Breast epithelium (tissue), 4 donors: ENCODE measurements at places on chromosomes 5 and 9. TPM values are rescaled to one million over a fixed set of nuclear protein-coding genes. Genes with fewer than 3 reads are reported as not detected.

- no peak for DNase-seq
Measured at GRCh38 chr5:5721881-5722280, 299.4 kb downstream of the ICE1 start.

DNA sequence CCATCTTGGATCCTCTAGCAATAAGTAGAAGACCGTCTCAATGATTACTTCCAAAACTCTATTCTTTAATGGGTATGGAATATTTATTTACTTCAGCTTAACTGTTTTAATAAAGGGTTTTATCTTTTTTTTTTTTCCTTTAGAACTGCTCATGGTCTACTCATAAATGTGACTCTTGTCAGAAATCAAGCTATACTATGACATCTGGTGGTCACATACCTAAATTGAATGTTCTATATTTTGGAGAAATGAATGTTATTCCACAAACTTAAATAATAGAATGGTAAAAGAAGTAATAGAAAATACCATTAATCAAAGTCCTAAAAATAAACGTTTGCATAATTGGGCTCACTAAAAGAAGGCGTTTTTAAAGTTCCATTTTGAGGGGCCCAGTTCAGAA is 131.2 kb upstream of the PLCXD3 start:
- no peak for DNase-seq

DNA sequence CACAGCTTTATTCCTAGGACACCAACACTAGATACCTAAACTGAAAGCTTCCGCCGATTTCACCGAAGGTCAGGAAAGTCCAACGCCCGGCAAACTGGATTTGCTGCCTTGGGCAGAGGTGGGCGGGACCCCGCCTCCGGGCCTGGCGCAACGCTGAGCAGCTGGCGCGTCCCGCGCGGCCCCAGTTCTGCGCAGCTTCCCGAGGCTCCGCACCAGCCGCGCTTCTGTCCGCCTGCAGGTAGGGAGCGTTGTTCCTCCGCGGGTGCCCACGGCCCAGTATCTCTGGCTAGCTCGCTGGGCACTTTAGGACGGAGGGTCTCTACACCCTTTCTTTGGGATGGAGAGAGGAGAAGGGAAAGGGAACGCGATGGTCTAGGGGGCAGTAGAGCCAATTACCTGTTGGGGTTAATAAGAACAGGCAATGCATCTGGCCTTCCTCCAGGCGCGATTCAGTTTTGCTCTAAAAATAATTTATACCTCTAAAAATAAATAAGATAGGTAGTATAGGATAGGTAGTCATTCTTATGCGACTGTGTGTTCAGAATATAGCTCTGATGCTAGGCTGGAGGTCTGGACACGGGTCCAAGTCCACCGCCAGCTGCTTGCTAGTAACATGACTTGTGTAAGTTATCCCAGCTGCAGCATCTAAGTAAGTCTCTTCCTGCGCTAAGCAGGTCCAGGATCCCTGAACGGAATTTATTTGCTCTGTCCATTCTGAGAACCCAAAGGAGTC is at the start of gene CD274:
Gene CD274 (plus strand): TSS at position 184 of the 733 bp plus-strand sequence. CDS start 5,572 bp downstream, outside the sequence.
- DNase-seq: peak; percentile 76

The B4GALT1 gene
- 60.8 TPM for total RNA-seq

GRCh38 chr9:36189976-36190375 is 745 bp upstream of the CLTA start:
- DNase-seq: no peak

DNA sequence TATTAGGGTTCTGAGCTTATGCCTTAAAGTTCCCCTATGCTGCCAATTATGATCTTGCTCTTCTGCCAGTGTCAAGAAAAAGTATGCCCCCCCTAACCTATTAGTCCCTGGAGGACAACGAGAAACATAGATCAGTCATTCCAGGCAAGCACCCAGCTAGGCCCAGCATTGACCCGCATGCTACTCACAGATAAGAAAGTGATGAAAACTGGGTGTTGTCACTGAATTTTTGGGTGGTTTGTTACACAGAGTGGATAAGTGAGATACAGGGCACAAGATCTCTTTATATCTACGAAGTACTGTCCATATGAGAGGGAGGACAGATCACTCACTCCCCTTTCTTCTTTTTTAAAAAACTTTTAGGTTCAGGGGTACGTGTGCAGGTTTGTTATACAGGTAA is 6.4 kb upstream of the TEX48 start:
- no peak for DNase-seq

DNA sequence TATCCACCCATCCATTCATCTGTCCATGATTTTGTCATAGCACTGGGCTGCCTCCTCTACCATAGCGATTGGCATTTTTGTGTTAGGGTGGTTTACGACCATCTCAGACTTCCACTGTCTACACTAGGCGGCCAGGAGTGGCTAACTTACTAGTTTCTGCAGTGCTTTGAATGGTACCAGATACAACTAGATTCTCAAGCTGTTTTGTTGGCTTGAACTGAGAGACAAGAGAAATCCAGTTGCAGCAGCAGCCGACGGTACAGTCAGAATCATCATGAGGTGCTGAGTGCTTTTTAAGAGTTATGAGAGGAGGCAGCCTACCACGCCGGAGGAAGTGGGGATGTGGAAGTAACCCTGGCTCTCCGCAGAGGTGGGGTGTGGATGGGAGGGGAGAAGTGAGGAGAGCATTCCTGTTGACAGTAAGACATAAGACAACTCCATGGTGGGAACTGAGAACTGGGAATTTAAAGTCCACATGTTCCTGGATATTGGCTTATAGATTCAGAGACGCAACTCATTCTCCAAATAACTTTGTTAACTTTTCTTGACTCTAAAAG is 27.9 kb downstream of the COL5A1 start:
- DNase-seq: no peak

The RAB14 gene
- 41.3 TPM for total RNA-seq

The ROR2 gene
- total RNA-seq: 10.2 TPM

GRCh38 chr5:134120386-134121138 is 6.1 kb downstream of the TCF7 start:
- no peak for DNase-seq

DNA sequence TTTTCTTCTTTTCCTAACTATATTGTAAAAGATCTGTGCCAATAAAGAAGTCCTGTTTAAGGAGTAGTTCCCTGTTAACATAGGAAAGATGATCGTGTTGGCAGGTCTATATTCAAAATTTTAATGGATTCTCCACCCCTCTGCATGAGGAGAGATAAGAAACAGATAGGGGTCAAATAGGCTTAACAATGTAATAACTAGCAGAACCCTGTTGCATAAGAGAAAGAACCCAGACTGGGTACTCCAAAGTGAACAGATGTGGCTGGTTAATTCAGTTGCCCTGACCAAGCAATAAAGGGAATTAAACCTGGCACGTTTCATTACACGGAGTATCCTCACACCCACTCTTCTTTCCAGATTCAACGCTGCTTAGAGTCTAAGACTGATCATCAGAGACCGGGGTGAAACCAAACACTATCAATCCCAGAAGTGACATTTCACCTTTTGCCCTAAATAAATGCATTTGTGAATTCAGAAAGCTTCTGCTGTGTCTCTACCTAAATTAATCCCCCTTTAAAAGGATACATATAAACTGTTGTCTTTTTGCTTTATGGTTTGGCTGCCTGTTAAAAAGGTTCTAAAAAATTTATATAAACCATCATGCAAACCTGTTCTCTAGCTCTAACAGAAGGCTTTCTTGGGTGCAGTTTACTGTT is 1276.9 kb upstream of the WWC1 start:
- no peak for DNase-seq

The DMGDH gene
- total RNA-seq: 1.5 TPM

The GAS1 gene
- 79.8 TPM for total RNA-seq

DNA sequence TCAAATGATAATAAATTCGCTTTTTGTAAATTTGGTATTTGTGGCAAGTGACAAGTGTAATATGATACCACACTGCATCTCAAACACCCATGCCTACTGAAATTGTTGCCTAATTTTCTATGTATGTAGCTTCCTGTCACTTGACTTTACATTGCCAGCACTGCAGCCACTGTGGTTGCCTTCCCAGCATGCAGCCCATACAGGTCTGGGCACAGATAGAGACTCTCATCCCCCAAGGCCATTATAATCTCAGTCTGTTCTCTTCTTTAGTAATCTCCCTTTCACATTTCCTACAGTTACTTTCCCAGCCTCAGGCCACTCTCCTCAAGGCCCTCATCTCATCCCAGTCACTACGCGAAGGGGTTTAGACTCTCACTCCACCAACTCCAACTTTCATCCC is 1200.6 kb downstream of the PTPRD start:
- no peak for DNase-seq

DNA sequence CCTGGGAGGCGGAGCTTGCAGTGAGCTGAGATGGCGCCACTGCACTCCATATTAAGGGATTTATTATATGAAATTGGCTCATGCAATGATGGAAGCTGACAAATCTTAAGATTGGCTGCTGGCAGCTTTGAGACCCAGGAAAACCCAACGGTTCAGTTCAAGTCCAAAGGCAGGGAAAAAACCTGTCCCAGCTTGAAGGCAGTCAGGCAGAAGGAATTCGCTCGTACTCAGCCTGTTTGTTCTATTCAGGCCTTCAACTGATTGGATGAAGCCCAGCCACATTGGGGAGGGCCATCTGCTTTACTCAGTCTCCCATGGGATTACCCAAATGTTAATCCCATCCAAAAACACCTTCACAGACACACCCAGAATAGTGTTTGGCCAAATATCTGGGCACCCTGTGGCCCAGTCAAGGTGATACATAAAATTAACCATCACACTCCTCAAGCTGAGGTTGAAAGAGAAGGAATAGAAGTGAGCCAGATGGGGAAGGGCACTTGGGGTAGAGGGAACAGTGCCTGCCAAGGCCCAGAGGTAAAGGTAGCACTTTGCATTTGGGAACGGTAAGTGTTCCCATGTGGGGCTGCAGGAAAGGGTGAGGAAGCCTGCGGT is 8.5 kb upstream of the ORM1 start:
- DNase-seq: no peak

The CDH6 gene
- 4.8 TPM for total RNA-seq

- DNase-seq: no peak
Measured at GRCh38 chr5:32201122-32201753, 27.1 kb upstream of the GOLPH3 start.

GRCh38 chr9:76772686-76773445 is 8.6 kb downstream of the PCA3 start:
- DNase-seq: no peak

The MCTP1 gene
- total RNA-seq: 22.8 TPM

DNA sequence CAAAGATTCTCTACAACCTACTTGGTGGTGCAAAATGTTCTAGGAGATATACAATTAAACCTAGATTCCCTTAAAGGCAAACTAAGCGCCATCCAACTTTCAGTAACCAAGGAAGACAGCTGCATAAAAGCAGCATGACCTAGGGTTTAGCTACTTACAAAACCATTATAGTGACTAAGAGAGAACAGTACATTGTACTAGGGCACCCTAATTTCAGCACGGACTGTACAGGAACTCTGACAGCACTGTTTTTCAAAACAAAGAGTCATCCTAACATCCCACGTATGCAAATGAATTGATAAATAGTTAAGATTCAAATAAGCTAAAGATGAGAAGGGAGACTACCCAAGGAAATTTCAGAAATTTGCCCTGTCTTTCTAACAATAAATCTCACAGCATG is 30.0 kb downstream of the STRBP start:
- DNase-seq: no peak

GRCh38 chr9:114580609-114581193 is 6.9 kb upstream of the ATP6V1G1 start:
- no peak for DNase-seq

- DNase-seq: no peak
Measured at GRCh38 chr5:53917826-53918225, 357.4 kb downstream of the NDUFS4 start.

DNA sequence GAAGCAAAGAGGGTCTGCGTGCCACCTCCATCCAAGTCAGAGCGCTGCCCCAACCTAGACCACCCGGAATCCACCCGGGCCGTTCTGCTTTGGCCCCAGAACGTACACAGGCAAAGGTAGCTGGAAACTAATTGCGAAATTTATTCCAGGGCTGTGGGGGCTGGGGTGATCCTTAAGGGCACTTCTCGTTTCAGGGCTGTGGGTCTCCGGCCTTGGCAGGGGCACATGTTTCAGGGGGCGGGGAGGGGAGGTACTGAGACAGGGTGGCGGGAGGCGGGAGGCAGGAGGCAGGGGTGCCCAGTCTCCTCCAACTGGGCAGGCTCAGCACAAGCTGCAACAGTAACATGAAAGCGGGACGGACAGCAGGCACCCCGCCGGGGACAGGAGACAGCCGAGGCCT is 26.1 kb downstream of the NR5A1 start:
- no peak for DNase-seq

DNA sequence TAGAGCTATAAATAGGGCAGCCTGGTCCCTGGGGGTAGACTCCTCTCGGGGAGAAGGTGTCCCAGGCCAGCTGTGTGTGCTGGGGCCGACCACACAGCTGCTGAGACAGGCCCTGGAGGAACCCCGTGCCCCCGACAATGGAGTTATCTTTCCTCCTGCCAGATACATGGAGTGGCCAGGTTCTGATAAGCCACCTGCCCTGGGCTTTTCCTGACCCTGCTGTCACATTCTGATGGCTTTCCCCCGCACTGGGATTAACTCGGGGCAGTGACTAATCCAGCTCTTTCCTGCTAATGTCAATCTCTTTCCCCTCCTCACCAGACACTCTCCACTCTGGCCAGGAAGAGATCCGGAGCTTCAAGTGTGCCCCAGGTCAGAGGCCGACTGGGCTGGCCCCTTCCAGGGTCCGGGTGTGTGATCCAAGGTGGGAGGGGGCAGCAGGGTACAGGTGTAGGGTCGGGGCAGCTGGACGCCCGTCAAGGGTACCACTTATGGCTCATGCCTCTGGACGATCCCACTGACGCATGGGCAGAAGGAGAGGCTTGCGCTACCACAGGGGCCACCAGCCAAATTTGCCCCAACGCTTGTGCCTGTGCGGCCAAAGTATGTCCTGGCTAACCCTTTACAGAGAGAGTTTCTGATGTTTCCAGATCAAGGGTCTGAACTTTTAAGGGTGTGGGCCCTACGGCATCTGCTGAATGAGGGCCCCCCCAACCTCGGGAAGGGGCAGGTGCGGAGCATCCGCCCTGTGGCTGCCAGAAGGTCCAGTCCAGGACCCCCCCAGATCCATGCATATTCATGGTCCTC is 20.6 kb upstream of the COL5A1 start:
- DNase-seq: peak; percentile 49

DNA sequence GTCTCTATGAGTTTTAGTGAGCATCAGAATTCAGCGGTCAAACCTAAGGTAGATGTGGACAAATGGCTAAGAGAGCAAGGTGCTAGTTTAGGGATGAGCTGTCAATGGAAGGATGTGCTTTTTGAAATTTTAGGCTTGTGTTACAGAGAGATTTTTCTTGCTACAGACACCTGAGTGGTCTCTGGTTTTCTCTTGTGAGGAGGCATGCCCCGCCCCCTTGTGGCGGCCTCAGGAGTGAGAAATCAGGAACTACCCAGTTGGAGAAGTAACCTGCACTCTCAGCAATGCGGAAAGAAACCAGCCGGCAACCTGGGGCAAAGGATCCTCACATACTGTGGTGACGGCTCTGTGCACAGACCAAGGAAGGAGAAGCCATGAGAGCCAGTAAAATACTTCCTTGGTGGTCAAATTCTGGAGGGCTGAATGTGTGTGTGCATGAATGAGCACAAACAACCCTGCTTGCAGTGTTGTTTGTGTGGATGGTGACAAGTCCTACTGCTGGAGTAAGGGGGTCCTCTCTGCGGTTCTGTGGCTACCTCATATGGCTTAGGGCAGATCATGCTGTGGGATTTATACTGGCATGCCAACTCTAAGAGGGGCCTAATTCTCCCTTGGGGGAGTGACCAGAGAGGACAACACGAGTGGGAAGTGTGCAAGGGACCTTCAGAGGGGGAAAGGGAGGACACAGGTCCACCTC is 16.7 kb upstream of the HSD17B4 start:
- no peak for DNase-seq

The CCDC183 gene
- total RNA-seq: 0.64 TPM

- DNase-seq: no peak
Measured at GRCh38 chr5:100502684-100503083, 32.5 kb upstream of the FAM174A start.
